HT-29 (cell line): ENCODE measurements at places on chromosomes 7 and 10.
A peak's percentile ranks its signal among the peaks of the same experiment; 100 is the strongest.

DNA sequence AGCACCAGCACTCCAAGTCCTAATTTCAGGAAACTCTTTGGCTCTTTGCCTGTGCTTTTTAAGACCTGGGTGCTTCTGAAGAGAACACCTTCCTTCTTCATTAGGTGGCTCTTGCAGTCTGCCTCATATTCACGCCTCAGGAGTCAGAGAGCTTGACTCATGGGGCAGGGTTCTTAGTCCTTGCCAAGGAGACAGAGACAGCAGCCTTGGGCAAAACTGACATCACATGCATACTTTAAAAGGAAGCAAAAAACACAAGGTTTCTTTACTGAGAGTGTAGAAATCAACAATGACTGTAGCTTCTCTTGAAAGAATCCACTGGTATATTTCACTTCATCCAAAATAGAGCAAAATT is 780.6 kb downstream of the INHBA start:
- DNase-seq = no peak

- no peak for DNase-seq
These were observed 62.0 kb downstream of the KIAA1549 start for GRCh38 chr7:138919216-138919615.

DNA sequence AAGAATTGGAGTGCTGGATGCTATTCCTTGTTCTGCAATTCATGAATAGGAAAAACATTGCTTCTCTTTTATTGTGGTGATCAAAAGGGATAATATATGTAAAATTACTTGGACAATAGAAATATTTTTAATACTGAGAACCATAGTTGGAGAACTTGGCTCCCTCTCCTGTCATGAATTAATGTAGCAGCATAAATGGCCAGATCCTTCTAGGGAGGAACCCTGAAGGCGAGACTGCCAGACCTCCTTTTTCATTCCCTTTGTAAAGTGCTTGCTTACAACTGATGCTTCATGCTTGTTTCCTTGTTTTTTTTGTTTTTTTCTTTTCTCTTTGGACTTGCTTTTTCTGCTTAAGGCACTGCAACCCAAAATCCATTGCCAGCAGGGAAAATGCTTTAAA is 233.6 kb downstream of the SH2D4B start:
- DNase-seq = no peak

GRCh38 chr10:45438466-45439090 is 64.6 kb downstream of the ALOX5 start:
- no peak for DNase-seq

- no peak for DNase-seq
These were observed 47.2 kb upstream of the RHEB start for GRCh38 chr7:151566897-151567320.

DNA sequence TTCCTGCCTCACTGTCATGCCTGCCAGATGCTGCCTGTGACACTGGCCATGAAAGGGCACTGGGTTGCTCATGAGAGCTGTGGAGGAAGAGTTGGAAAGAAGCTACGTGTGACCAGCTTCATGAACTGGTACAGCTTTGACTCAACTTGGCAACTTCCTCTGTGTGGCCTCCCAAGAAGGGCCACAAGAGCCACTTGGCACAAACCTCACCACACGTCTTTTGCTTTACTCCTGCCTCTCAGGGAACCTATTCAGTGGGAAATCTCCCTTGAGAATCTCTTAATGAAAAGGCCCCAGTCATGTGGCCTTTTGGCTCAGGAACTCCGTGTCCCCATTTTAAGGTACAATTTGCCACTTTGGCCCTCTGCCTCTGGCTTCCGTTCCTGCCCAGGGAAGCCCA is 54.5 kb downstream of the FRMD4A start:
- DNase-seq = no peak

GRCh38 chr7:144908324-144908723 is 72.5 kb upstream of the TPK1 start:
- no peak for DNase-seq

DNA sequence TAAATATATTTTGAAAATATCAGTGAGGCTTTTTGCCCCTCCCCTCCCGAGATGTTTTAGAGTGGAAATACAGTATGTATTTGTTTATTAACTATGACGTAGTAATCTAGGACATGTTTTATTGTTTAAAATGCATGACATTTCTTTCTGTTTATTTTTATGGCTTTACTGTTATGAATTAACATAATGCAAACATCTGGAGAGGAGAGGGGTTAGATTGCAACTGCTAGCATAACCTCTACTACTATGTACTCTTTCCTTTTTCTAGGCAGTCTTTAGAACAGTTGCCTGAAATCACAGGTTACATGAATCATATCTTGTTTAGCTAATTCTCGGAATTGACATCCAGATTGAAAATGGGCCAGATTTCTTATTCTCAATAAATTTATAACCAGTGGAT is 7.4 kb downstream of the BTAF1 start:
- DNase-seq = no peak

DNA sequence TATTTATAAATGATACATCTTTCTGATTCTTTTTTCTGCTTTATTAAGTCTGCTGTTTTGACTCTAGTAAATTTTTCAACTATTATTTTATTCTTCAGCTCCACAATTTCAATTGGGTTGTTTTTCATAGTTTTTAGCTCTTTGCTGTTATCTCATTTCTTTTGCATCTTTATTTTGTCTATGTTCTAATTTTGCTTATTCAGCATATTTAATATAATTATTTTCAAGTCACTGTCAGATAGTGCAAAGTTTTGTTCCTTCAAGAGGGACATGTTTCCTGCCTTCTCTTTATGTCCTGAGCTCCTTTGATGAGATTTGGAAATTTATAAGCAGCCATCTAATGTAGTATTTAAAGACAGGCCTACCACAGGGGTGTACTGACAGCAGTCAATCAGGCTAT is 131.5 kb upstream of the ZNF722 start:
- no peak for DNase-seq

- no peak for DNase-seq
These were observed 15.6 kb upstream of the PPIF start for GRCh38 chr10:79331709-79332108.

DNA sequence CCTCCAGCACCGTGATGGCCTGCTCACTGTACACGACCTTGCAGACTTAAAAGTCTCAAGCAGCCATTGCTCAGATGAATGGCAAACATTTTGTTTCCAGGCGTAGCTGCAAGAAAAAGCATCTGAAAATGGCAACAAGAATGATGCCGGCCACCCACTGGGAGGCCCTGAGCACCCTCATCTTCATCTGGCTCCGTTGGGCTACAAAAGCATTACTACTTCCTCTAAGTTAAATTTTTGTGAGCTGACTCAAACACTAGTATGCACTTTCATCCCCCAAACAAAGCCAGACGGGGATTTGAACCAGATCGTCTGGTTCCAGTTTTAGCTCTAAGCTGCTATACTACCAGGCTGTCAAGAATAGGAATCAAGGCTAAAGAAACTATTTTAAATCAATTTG is 116.6 kb upstream of the CDK1 start:
- no peak for DNase-seq

GRCh38 chr10:43308986-43309385 is 42.1 kb upstream of the RASGEF1A start:
- no peak for DNase-seq

DNA sequence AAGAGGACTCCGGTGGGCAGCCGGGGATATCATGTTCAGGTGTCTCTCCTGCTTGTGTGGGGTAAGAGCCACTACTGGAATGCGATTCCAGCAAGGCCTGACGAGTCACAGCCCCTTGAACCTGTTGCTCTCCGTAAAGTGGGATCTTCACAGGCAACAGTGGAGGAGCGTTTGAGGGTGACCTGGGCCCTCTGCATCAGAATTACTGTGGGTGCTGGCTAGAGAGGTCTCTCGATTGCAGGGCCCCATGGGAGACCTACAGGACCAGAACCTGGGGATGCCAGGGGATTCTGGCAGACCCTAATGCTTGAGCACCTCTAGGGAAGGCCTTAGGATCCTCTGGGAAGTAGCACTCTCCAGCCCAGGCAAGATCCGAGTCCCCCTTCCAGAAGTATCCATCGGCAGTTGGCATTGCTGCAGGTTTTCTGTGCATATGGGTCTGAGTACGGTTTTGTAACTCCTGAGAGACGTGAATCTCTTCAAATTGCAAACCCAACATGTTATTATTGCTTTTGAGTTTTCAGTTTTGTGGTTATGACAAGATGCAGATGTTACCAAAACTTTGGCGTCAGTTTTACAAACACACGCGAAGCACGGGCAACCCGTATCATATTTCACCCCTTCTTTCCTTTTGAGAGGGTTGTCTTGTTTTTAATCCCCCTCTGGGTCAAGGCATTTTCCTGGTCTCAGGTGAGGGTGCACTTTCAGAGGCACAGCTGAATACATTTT is 4.6 kb downstream of the MGMT start:
- DNase-seq = no peak

DNA sequence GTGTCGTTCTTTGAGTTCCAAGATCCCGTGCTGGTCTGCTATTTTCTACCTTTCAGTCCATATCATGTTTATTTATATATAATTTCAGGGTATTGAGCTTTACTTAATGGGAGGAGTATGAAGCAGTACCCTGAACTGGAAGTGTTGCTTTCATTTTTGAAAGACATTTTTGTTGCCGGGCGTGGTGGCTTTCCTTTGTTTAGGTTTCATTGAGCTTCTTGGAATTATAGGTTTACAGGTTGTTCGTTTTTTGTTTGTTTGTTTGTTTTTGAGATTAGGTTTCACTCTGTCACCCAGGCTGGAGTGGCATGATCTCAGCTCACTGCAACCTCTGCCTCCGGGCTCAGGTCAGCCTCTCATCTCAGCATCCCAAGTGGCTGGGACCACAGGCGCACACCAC is 7.4 kb downstream of the ZNF487 start:
- DNase-seq = no peak

GRCh38 chr10:110392121-110392520 is 87.4 kb upstream of the SMNDC1 start:
- no peak for DNase-seq

GRCh38 chr10:11183015-11183414 is 165.3 kb downstream of the CELF2 start:
- no peak for DNase-seq

DNA sequence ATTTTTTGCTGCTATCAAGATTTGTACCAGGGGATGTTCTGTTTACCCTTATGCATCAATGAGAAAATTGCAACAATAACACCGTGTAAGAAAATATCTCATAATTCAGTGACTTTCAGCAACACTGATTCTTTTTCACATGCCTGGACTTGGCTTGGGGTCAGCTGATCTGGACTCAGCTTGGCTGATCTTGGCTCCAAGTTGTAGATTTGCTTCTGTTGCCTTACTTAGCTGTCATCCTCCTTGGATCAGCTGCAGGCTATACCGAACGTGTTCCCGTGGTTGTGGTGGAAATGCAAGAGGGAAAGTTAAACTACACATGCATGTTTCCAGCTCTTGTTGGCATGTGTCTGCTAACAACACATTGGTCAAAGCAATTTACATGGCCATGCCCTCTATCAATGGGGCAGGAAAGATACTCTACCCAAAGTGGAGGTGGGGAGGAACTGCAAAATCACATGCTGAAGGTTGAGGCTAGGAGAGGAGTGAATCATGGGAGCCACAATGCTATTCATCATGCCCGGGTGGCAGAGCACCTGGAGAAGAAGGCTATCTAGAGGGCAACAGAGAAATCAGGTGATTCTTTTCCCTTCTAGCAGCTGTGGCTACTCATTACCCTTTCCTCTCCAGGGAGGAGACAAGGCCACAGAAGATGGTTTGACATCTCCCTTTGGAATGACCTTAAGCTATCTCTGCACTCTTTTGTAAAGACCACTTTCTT is 1276.3 kb upstream of the AUTS2 start:
- no peak for DNase-seq

- peak; percentile 75 for DNase-seq
These were observed 256.4 kb downstream of the CAMK1D start for GRCh38 chr10:12605580-12606405.

- no peak for DNase-seq
These were observed 560.3 kb downstream of the SDK1 start for GRCh38 chr7:3861386-3861785.

GRCh38 chr10:72464438-72464837 is 109.7 kb upstream of the DNAJB12 start:
- DNase-seq = no peak

DNA sequence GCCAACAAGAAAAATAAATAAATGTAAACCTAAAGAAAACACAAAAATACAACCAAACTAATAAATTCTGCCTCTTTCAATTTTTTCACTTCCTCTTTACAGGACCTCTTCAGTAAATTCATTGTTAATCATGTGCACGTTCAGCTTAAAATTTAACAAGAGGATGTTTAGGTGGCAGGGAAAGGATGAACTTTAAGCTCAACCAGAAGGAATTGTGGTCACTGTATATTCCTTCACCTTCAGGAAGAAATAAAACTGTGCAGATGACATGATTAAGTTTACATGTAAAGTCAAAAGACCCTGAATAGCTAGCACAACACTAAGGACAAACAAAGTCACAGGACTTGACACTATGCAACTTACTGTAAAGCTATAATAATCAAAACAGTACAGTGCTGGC is 33.0 kb downstream of the KIF5B start:
- no peak for DNase-seq

- no peak for DNase-seq
These were observed 89.8 kb downstream of the UNCX start for GRCh38 chr7:1322240-1323110.

DNA sequence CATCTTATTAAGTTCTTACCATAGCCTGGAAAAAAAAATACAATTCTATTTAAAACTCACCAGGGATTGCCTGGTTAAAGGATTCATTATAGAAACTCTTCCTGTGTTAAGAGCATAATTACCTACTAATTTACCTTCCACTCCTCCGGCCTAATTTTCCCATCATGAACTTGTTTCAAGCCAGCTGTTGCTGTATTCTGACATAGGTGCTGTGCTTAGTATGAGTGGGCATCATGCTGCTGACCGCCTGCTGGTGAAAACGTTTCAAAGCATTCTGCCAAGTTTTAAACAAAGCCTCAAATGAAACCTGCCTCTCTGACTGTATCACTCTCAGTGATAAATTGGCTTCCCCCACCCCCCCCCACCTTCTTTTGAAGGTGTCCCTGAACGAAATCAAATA is 47.8 kb upstream of the KCNMA1 start:
- DNase-seq = no peak

DNA sequence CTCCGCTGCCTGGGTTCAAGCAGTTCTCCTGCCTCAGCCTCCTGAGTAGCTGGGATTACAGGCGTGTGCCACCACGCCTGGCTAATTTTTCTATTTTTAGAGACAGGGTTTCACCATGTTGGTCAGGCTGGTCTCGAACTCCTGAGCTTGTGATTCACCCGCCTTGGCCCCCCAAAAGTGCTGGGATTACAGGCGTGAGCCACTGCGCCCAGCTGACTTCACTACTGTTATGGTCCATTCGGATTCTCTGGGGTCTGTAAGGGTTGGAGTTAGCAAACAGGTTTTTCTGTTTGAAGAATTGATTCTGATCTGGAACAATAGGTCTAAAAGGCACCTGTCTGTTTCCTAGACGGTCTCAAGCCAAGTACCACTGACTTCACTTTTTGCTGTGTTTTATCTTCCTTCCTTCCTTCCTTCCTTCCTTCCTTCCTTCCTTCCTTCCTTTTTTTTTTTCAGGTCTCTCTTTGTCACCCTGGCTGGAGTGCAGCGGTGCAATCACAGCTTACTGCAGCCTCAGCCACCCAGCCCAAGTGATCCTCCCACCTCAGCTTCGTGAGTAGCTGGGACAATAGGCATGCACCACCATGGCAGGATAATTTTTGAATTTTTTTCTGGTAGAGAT is 192.2 kb downstream of the CAMK1D start:
- no peak for DNase-seq

GRCh38 chr10:130740915-130741750 is 570.4 kb downstream of the TCERG1L start:
- DNase-seq = no peak
